Fibroblast of lung (primary cell): ENCODE measurements at places on chromosomes 2 and 18. TPM values are rescaled to one million over a fixed set of nuclear protein-coding genes. Genes with fewer than 3 reads are reported as not detected.
A peak's percentile ranks its signal among the peaks of the same experiment; 100 is the strongest.

DNA sequence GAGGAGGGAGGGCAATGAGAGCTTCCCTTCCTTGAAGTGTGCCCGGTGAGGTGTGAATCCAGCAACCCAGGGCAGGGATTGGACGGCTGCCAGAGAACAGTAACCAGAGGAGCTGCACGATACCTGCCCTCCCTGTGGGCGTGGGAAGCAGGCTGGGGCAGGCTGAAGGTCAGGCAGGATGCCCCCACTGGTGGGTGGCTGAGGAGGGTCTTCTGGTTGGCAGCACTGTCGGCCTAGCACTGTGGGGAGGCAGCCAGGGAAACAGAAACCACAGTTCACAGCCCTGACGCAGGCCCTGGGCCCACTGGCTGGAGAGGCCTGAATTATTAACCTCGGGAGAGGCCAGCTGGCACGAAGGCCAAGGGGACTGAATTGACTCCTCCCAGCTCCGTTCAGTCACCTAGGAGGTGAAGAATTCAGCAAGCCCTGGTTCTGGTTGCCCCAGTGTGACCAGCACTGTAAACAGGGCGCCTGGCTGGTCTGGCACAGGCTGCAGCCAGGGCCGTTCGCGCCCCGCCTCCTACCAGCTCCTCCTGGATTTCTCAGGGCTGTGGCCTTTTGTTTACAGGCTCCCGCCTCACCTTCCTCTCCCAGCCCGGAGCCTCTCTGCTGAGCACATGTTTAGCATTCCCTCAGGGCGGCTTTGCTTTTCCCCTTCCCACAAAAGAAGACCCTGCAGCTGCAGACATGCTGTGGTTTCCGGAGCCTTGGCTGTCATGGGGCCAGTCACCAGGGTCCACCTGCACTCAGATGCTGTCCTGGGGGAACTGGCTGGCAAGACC, 97.8 kb downstream of the B3GNT2 start:
- H3K36me3 ChIP-seq = no peaks in the 10 kb centered on the region
- peaks cover 3% of the 10 kb centered on the region for H3K27me3 ChIP-seq

Gene STRN
- total RNA-seq = 13.4 and 13.7 TPM in 2 replicates

GRCh38 chr2:6986912-6987361, 69.7 kb downstream of the RNF144A start:
- DNase-seq = no peak
- H3K27me3 ChIP-seq = no peaks in the 10 kb centered on the region
- no peaks in the 10 kb centered on the region for H3K4me1 ChIP-seq
- no peaks in the 10 kb centered on the region for H3K36me3 ChIP-seq
- H3K4me3 ChIP-seq = no peak overlapping the region

Gene ARHGAP28
- 27.2 and 35.0 TPM in 2 replicates for total RNA-seq

- no peaks in the 10 kb centered on the region for H3K36me3 ChIP-seq
- DNase-seq = no peak
- H3K27me3 ChIP-seq = peaks cover 22% of the 10 kb centered on the region
- no peak overlapping the region for H3K4me3 ChIP-seq
- H3K27ac ChIP-seq = no peak overlapping the region
- no peaks in the 10 kb centered on the region for H3K4me1 ChIP-seq
Observed at GRCh38 chr2:85952196-85952734, 63.5 kb upstream of the ST3GAL5 start.

DNA sequence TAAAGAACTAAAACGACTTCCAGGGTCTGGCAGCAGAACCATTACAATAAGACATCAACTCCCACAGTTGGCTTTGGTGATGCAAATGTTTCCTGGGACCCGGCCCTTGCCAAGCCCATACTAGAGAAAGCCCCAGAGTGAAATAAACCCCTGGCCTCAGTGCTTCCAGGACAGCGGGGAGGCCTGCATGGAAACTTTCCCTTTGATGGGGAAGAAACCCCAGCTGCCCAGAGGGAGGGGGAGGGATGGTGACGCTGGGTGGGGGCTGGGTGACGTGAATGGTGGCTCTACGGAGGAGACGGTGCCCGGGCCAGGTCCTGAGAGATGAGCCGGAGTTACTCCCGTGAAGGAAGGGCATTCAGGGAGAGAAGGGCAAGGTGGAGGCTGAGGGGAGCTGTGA, 27.5 kb downstream of the INHBB start:
- no peak overlapping the region for H3K4me3 ChIP-seq
- DNase-seq = no peak
- no peaks in the 10 kb centered on the region for H3K36me3 ChIP-seq

Gene RMND5A
- 17.3 and 29.8 TPM in 2 replicates for total RNA-seq

DNA sequence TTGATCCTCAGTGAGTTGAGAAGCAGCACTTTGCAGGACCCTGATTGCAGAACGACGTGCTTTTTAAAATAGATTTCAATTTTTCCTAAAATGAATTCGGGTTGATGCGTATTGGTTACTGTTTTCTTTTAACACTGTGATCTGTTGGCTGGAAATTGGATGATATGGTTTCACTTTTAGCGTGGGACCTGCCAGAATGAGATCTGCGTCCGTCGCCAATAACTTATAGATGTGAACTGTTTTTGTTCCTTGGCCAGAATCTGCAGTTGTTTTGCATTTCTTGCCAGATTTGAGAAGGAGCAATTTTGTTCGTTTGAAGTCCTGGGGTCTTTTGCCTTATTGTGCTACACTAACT, 703 bp downstream of the UGGT1 start:
- no peaks in the 10 kb centered on the region for H3K36me3 ChIP-seq
- peak overlapping the region; percentile 93 for H3K4me3 ChIP-seq
- peak; percentile 22 for DNase-seq
- no peaks in the 10 kb centered on the region for H3K27me3 ChIP-seq

DNA sequence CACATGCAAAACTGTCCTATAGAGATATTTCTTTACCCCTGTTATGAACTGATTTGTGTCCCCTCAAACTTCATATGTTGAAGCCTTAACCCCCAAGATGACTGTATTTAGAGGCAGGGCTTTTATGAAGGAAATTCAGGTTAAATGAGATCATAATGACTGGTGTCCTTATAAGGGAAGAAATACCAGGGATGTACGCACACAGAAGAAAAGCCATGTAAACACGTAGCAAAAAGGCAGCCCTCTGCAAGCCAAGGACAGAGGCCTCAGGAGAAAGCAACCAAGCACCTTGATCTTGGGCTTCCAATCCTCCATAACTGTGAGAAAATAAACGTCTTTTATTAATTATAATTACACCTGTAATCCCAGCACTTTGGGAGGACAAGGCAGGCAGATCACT, 101.3 kb upstream of the NDUFV2 start:
- H3K4me1 ChIP-seq = no peaks in the 10 kb centered on the region
- H3K27ac ChIP-seq = no peak overlapping the region
- H3K27me3 ChIP-seq = no peaks in the 10 kb centered on the region

Gene RGPD4
- under 0.01 TPM in 1 of 2 replicates, not detected in the other for total RNA-seq

DNA sequence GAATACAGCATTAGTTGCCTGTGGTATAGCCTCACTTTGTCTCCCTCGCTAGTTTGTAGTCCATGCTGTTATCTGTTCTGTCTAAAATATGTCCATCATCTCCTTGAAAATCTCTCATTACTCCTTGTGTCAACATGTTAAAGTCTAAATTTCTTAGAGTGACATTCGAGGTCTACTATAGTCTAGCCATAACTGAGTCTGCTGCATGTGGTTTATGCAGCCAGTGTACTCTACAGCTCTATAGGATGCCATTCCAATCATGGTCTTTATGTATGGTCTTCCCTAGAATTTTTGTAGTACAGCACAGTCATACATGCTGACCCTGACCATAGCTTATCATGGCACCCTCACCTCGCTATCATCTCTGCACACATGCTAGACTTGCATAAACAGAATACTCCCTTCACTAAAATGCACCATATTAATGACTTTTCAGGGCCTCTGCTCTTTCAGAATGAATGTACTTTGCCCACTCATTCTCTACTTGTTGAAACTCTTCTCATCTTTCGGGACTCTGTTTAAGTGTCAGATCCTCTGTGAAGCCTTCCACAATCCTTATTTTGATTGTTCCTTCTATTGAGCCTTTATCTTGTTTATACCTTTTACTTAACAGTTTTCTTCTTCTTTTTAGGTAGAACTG, 12.8 kb downstream of the TANK start:
- H3K36me3 ChIP-seq = peaks cover 2% of the 10 kb centered on the region
- H3K4me3 ChIP-seq = no peak overlapping the region

- no peaks in the 10 kb centered on the region for H3K36me3 ChIP-seq
- H3K27ac ChIP-seq = no peak overlapping the region
- no peak for DNase-seq
- H3K4me1 ChIP-seq = no peaks in the 10 kb centered on the region
Observed at GRCh38 chr2:118854507-118855345, 7.3 kb upstream of the EN1 start.

Gene MYCN
- not detected in 2 replicates for total RNA-seq

Gene KANSL1L
- total RNA-seq = 21.8 and 26.1 TPM in 2 replicates

DNA sequence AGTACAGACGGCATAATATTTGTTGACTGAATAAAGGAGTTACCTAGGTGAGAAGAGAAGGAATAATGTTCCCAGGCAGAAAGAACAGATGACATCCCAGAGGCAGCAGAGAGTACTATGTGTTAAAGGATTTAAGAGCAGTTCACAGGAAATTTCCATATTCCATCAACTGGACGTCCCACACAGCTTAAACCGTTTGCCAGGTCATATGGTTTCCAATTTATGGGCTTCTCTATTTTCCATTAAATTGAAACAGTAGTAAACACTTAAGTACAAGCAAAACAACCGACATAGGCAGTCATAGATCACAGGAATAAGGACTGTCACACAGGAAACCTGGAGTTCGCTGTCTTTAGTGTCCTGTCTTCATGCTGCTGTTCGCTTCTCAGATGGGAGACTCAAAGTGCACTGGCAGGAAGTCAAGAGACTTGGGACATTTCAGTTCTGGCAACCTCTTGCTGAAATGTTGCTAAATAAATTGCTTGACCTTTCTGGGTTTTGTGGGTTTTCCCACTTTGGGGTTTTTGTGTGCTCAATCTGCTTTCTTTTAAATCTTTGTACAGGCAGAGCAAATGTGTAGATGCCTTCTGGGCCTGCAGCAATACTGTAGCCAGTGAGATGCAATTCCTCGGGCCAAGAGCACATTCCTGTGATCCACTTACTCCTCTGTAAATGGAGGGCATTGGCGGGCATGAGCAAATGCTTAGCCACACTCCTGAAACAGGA, 5.8 kb upstream of the PIEZO2 start:
- DNase-seq = no peak
- no peak overlapping the region for H3K4me3 ChIP-seq
- H3K4me1 ChIP-seq = no peaks in the 10 kb centered on the region
- no peaks in the 10 kb centered on the region for H3K36me3 ChIP-seq

DNA sequence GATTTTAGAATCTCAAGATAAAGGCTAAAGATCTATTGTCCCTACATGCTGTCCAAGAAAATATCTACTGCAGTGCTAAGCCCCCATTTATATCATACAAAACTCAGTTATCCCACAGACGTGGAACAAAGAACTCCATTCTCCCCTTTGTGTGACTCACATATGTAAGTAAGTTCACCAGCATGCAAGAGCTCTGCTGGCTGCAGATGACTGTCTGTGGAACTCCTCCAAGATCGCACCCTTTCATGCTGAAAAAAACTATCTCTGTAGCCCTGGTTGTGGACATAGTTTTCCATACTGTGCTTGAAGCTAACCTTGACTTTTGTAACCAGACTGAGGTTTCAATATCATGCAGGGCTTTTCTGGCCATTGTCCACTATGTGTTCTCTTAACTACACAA, 207.1 kb downstream of the ZNF521 start:
- no peaks in the 10 kb centered on the region for H3K4me1 ChIP-seq
- peak; percentile 87 for DNase-seq
- H3K36me3 ChIP-seq = peaks cover 2% of the 10 kb centered on the region
- H3K27ac ChIP-seq = peak overlapping the region; percentile 3
- H3K4me3 ChIP-seq = no peak overlapping the region

Gene AGXT
- not detected in 2 replicates for total RNA-seq

Gene C2orf15
- under 0.01 TPM in 1 of 2 replicates, not detected in the other for total RNA-seq

DNA sequence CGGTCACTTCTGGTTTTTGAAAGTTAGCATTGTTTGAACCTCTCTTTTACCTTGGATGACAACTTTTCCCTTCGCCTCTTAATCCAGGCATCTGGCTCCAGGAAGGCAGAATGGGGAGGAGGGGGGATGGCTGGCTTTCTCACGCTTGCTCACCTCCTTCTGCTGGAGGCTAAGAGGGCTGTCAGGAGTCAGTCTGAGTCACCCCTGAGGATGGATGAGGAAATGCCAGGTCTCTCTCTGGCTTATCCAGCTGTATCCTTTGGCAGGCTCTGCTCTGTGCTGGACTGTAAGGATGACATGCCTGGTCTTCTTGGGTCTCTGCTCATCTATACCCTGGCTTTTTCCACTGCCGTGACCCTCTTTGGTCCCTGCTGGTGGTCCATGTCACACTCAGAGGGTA, 142.9 kb upstream of the GYPC start:
- H3K27ac ChIP-seq = no peak overlapping the region
- no peak for DNase-seq
- no peaks in the 10 kb centered on the region for H3K4me1 ChIP-seq
- no peak overlapping the region for H3K4me3 ChIP-seq

Gene PDE6D
- 13.6 and 14.4 TPM in 2 replicates for total RNA-seq

DNA sequence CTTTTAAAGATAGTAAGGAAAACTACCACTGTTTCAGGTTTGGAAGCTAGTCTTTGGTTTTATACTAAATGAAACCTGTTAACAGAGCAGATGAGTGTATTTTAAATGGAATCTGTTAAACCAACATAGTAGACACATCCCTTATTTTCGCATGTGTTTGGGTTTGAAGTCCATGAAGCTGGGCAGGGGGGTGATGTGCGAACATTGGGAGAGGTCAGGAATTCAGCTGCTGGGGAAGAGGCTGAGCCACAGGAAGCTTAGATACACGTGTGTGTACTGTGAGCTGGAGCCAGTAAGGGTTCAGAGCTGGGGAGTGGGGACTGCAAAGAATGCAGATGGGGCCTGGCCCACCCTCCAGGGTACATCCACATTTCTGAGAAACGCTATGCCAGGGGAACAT, 176.9 kb downstream of the VAPA start:
- DNase-seq = no peak
- H3K4me3 ChIP-seq = no peak overlapping the region
- no peaks in the 10 kb centered on the region for H3K27me3 ChIP-seq

GRCh38 chr2:52269696-52270485, 1238.0 kb upstream of the NRXN1 start:
- no peaks in the 10 kb centered on the region for H3K36me3 ChIP-seq
- DNase-seq = peak; percentile 90

Gene PPP1R1C
- total RNA-seq = 0.50 and 0.77 TPM in 2 replicates

DNA sequence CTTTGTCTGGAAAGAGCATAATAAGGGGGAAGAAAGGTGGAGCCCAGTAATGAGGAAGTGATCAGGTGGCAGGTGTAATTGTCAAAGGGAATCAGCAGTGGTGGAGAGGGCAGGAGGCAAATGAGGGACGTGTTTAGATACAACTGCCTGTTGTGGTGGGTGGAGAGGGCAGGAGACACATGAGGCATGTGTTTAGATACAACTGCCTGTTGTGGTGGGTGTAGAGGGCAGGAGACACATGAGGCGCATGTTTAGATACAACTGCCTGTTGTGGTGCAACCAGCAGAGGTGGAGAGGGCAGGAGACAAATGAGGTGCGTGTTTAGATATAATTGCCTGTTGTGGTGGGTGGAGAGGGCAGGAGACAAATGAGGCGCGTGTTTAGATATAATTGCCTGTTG, 173.1 kb downstream of the ANKRD30B start:
- H3K4me3 ChIP-seq = no peak overlapping the region
- H3K36me3 ChIP-seq = no peaks in the 10 kb centered on the region
- H3K4me1 ChIP-seq = no peaks in the 10 kb centered on the region
- no peak overlapping the region for H3K27ac ChIP-seq
- DNase-seq = peak; percentile 3
- no peaks in the 10 kb centered on the region for H3K27me3 ChIP-seq

Gene DSC3
- total RNA-seq = under 0.01 and 0.17 TPM in 2 replicates

- H3K4me3 ChIP-seq = no peak overlapping the region
Observed at GRCh38 chr2:241412144-241412543, 56.1 kb downstream of the FARP2 start.
